CD8-positive, alpha-beta memory T cell (primary cell): ENCODE measurements at places on chromosomes 5 and 9.

- no peak for DNase-seq
These were observed 795 bp upstream of the PJA2 start for GRCh38 chr5:109410389-109411148.

DNA sequence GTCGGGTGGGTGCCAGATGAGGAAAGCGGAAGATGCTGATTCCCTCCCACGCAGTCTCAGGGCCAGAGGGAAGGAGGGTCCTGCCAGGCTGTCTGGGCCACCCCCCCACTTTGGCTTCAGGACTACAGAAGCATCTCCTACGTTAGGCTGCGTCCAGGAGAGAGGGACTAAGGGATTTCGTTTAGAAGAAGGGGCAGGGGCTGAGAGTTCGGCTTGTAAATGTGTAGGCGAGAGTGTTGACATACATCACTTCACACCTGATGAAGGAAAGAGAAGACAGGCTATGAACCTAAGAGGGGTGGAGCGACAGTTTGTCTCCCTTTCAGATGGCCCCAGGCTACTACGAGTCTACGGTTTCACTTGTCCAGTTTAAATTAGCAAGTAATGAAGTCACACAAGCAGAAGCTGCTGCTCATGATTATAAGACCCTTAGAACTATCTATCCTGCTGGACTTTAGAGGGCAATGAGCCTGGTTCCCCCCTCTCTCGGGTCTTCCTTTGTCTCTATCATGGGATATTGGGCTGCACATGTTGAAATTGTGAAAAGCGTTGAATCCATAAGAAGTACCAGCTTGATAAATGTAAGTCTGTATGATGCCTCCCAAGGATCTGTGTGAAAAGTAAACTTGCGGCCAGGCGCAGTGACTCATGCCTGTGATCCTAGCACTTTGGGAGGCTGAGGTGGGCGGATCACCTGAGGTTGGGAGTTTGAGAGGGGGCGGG is 193.0 kb downstream of the AOPEP start:
- DNase-seq = no peak

DNA sequence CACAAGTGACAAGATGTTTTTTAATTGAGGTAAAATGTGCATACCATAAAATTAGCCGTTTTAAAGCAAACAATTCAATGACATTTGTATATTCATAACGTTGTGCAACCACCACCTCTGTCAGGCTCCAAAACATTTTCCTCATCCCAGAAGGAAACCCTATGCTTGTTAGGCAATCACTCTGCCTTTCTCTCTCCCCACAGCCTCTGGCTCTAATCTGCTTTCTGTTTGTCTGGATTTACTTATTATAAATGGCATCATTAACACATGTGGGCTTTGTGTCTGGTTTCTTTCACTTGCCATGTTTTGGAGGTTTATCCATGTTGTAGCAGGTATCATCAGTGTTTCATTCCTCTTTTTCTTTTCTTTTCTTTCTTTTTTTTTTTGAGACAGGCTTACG is 1.4 kb upstream of the N4BP3 start:
- no peak for DNase-seq

GRCh38 chr9:26142201-26142600 is 464.0 kb upstream of the TUSC1 start:
- no peak for DNase-seq

GRCh38 chr9:20256284-20256948 is 365.9 kb downstream of the MLLT3 start:
- no peak for DNase-seq

DNA sequence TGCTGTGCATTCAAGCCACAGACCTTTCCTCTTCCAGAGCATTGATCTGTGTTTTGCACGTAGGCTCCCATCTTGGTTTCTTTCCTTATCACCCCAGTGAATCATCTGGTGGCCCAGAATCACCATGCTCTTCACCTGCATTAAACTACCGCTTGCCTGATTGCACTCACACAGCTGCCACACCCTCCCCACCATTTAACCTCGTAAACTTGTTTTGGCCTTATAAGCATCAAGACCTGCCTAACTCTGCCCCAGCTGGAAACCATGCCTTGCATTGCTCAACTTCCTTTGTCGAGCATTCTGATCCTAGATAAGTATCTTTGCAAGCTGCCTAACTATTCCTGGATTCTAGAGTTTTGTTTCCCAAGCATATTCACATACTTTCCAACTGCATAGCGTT is 369.6 kb upstream of the SEMA6A start:
- DNase-seq = no peak

- no peak for DNase-seq
These were observed 378.9 kb downstream of the ELAVL2 start for GRCh38 chr9:23447166-23447565.

- no peak for DNase-seq
These were observed 14.7 kb downstream of the LRRC70 start for GRCh38 chr5:62593331-62593730.

DNA sequence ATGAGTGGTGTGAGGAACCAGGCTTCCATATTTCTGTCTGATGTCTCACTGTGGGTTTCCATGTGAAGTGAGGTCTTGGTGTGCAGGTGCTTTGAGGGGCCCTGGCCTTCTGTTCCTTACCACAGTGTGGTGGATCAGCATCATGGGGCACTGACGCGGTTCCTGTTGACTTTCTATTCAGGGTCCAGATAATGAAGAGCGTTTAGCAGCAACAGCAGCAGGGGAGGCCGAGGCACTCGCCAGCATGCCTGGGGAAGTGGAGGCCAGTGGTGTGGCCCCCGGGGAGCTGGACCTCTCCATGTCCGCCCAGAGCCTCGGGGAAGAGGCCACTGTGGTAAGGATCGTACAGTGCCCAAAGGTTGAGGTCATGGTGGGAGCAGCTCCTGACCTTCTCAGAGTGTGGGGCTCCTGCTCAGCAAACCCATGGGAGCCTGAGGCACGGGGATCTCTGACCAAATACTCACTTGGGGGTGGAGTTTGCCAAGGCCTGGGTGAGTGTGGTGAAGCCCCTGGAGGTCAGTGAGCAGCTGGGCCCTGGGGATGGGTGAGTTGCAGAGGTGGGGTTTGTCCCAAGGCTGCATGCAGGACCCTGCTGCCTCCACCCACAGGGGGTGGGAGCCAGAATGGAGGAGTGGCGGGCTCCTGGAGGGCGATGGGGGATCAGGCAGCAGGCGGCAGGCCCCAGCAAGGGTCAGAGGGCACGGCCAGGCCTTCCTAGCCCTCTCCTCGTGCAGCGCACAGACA is 61.2 kb downstream of the COL15A1 start:
- no peak for DNase-seq

- DNase-seq = no peak
These were observed 271.9 kb upstream of the ADAMTS16 start for GRCh38 chr5:4868140-4868735.

GRCh38 chr5:121851643-121852574 is at the start of gene FTMT:
FTMT (plus strand) TSS chr5:121851882; CDS start chr5:121851964, 82 bp downstream.
- DNase-seq = no peak

- DNase-seq = no peak
These were observed 130.3 kb downstream of the FOXD1 start for GRCh38 chr5:73318308-73318719.

GRCh38 chr5:68424799-68425537 is 209.4 kb downstream of the PIK3R1 start:
- no peak for DNase-seq

DNA sequence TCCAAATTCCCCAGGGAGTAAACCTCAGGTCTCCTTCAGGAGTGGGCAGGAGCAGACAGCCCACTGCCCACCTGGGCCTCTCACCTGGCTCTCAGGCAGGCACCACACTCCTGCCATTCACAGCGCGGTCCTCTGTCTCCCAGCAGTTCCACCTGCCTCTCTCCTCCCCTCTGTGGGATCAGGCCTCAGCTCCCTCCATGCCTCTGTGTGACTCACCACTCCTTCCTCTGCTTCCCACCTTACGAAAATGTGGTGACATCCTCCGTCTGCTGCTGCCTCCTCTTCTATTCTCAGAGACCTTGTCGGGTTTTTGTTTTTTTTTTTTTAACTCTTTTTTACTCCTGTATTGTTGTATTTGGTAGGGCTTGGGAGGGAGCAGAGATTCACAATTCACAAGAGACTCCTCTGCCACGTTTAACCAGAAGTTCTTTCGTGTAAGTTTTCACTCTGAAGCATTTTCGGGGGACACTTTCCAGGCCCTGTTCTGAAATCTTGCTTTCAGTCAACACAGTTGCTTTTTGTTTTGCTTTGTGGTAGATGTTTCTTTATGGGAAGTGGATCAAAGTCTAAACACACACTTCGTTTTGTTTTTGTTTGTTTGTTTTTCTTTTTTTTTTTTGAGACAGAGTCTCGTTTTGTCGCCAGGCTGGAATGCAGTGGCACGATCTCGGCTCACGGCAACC is 21.1 kb upstream of the CDKN2AIPNL start:
- no peak for DNase-seq

DNA sequence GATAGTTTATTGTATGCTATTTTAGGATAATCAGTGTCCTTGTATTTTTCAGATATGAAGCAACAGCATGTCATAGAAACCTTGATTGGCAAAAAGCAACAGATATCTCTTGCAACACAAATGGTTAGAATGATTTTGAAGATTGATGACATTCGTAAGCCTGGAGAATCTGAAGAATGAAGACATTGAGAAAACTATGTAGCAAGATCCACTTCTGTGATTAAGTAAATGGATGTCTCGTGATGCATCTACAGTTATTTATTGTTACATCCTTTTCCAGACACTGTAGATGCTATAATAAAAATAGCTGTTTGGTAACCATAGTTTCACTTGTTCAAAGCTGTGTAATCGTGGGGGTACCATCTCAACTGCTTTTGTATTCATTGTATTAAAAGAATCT is 14.5 kb downstream of the CCT5 start:
- DNase-seq = no peak

GRCh38 chr5:75869891-75870290 is 152.7 kb upstream of the POC5 start:
- DNase-seq = no peak

- DNase-seq = no peak
These were observed 9.5 kb downstream of the CEMIP2 start for GRCh38 chr9:71758785-71759184.

DNA sequence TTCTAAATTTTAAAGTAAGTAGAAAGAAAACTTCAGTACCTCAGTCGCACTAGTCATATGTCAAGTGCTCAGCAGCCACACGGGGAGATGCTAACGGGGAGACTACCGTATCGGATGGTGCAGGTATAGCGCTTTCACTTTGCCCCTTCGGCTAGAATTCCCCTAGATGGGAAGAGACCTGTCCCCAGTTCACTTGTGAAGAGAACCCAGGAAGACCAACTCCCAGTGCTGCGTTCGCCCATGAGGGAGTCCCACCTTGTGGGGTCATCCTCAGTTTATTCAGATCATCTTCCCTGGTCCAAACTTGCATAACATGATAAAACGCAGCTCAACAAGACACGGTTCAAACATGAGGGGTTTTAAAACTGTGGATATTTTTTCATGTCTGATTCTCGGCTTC is 87.3 kb downstream of the LHFPL2 start:
- no peak for DNase-seq

GRCh38 chr5:9490494-9491097 is 55.3 kb downstream of the SEMA5A start:
- DNase-seq = no peak

DNA sequence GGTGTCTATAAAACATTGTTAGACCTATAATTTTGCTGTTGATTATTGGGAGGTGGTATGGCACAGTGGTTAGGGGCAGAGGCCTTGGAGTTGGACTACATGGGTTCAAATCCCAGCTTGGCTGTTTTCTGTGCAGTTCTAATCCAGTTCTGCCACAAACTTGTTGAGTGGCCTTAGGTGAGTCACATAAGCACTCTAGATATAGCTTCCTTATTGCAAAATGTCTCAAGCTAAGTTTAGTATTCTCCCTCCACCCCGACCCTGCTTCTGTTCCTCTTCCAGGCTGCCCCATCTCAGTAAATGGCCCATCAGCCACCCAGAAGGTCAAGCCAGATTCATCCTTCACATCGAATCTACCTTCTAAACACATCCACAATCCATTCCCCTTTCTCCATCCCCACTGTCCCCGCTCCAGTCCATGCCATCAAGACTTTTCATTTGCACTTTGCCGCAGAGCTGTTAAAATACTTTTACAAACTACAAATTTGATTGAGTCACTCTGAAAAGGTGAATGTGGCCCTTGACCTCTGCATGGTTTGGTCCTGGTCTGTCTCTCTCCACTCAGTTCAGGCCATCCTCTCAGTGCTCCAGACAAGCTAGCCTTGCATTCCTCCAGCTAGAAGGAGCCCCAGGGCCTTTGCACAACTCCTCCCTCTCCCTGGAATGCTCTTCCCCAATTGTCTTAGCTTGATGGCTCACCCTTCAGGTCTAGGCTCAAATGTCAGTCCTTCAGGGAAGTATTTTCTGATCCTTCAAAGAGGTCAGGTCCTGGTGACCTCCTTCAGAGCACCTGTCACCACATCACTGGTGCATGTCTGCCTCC is 10.0 kb upstream of the HDHD3 start:
- DNase-seq = no peak

DNA sequence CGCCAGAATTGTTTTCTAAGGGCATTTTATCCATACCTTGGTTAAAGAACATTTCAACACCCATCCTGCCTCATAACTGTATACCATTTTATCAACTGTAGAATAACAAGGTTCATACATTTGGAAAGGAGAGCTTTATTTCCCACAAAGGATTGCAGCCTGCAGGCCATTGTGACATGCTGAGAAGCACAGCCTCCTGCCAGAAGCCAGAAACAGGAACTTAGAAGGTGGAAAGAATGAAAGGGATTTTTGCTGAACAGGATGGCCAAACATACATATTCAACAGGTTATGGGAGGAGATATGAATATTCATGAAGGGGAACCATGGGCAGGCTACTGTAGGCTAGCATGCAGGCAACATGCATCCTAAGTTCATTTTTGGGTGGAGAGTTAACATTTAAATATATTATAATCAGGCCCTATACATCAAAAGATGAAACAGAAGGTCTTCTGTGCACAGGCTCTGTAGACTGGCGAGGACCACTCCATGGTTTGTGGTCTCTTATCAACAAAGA is 59.9 kb upstream of the DIRAS2 start:
- no peak for DNase-seq

GRCh38 chr5:39394946-39395345 is 29.8 kb downstream of the DAB2 start:
- DNase-seq = no peak

DNA sequence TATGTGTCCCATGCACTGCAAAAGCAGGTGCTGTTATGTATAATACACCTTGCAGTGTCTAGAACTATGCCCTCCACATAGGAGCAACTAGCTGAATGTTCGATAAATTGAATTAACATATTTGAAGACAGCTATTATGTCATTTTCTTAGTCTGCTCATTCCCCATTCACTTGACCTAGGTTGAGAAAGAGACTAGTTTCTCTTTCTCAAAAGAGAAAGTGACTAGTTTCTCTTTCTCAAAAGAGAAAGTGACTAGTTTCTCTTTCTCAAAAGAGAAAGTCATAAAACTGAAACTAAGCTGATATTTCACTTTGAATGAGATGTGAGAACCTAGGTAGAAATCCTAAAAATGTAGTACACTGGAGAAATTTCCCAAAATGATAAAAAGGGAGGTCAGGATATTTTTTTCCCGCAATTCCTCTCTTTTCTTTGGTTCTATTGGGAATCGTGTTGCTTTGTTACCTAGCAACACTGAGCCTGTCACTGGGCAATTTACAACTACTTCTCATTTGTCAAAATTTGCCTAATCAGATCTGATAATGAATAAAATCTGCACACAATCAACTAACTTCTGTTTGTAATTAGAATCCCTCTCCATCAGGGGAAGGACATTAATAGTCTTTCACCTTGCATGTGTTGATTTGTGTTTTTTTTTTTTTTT is 132.0 kb upstream of the GRIA1 start:
- no peak for DNase-seq

- no peak for DNase-seq
These were observed 55.0 kb upstream of the FABP6 start for GRCh38 chr5:160174290-160174689.
